ENCODE measurements at places on chromosomes 6 and 20. TPM values are rescaled to one million over a fixed set of nuclear protein-coding genes. Genes with fewer than 3 reads are reported as not detected.

DNA sequence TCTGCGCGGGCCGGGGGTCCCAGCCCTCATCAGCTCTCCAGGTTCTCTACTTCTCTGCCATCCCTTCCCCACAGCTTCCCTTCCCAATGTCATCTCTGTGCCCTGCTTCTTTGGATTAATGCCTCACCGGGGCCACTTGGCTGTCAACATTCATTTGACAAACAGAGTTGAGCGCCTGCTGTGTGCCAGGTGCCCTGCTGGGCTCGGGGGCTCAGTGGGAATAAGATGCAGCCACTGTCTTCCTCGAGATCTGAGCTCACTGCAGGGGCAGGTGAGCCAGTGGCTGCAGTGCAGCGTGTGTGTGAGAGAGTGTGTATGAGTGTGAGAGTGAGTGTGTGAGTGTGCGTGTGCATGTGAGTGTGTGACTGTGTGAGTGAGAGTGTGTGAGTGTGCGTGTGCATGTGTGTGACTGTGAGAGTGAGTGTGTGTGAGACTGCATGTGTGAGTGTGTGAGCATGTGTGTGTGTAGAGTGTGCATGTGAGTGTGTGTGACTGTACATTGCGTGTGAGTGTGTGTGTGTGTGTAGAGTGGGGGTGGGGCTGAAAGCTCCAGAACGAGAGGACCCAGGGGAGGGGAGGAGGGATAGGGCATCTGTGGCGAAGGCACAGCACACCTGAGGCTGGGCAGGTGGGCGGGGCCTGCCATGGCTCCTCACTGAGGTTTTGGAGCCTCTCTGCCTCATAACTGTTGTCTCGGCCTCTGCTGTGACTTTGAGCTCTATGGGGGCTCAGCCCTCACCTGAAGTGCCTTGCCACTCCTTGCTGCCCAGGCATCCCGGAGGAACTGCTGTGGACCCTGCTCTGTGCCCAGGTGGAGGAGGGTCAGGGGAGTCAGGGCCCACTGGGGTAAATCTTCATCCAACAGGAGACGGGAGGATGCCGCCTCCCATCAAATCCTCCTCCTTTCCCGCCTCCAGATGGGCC is 36.5 kb upstream of the PHACTR3 start:
- DNase-seq: no peak

Gene IRF4
- not detected for total RNA-seq

- DNase-seq: no peak
These were observed 205.2 kb downstream of the ERMARD start for GRCh38 chr6:169956580-169956979.

Gene SLC26A8
- total RNA-seq: not detected

DNA sequence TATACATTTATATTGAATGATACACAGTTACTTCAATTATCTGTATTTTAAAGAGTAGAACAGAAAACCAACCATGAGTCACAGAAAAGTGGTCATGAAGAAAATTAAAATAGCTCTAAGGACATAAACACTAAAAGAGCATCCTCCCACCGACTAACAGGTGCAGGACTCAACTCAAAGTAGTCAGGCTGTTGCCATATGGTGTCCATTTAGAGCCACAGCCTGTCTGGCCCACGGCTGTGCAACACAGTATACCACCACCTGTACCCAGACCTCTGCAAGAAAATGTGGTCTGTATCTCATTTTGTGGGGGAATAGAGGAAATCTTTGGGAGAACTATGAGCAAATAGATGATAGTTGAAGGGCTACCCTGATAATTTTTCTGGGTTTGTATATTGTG is 449.8 kb upstream of the RNF217 start:
- DNase-seq: no peak

Gene PKIG
- total RNA-seq: 51.8 TPM

GRCh38 chr6:52249078-52249477 is 4.8 kb upstream of the IL17F start:
- DNase-seq: no peak

GRCh38 chr6:168934660-168935627 is 318.7 kb downstream of the THBS2 start:
- DNase-seq: no peak

Gene CEP57L1
- 40.3 TPM for total RNA-seq

DNA sequence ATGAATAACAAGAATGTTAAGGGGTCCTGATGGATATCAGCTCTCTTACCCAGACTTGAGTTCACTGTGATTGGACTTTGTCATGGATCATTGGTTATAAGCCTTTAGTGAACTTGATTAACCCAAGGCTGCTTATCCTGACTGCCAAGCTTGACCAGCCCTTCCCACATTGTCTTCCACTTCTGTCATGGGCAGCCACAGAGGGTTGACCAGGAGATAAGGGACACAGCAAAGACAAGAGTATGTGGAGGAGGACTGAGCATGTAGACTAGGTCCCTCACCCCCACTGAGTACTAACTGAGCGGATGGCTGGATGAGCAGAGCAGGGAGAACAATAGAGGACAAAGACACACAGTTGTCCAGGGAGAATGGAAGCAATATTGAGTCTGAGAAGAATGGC is 52.5 kb downstream of the FAXC start:
- no peak for DNase-seq

- peak; percentile 72 for DNase-seq
These were observed 93.1 kb downstream of the CHD6 start for GRCh38 chr20:41524980-41525613.

DNA sequence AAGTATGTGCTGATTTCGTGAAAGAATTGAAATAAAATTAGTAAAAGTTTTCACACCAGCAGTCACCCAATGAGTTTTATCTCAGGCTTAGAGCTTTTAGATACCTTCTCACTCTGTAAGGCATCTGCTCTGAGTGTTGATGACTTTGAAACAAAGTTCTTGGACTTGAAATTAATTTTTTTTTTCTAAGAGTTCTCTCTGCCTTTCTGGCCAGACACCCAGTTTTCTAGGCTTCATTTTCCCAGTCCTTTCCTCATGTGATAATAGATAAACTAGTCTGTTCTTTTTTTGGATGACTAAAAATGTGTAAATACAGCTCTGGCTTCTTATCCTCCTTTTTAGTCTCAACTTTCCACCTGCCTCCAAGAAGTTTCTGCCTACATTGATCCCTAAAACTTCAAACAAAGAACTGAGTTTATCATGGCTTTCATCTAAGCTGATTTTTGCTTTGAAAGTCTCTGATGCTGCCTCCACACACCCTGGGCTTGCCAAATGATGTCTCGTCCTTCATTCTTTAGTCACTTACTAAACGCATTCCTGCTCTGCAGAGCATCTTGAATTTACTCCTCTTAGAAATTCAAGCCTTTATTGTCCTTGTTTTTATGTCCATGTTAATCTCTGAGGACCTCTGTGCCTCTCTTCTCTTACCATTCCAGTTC is 32.7 kb downstream of the SLX4IP start:
- DNase-seq: no peak

- no peak for DNase-seq
These were observed 70.4 kb upstream of the SMIM28 start for GRCh38 chr6:138307352-138307751.

DNA sequence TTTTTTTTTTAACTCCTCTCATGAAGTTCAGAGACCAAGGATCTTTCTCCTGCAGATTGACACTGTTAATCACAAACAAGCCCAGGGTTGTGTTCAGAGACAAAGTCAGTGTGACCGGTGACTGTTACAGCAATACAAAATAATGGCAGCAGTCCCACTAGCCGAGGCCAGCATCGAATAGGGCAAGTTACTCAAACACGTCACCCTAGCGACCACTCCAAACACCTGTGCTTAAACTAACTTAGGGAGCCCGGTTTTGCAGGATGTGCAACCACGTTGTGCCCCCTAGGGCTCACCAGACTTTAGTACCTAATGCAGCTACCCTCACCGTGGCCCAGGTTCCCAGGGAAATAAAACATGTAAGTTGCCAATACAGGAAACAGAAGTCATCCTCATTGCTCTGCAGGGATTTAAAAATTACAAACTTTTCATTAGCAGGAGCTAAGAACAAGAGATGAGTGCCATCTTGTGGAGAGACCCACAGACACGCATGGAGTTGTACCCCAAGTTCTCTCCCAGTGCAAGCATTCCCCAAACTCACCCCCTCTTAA is 38.1 kb downstream of the FAM50B start:
- peak; percentile 29 for DNase-seq

DNA sequence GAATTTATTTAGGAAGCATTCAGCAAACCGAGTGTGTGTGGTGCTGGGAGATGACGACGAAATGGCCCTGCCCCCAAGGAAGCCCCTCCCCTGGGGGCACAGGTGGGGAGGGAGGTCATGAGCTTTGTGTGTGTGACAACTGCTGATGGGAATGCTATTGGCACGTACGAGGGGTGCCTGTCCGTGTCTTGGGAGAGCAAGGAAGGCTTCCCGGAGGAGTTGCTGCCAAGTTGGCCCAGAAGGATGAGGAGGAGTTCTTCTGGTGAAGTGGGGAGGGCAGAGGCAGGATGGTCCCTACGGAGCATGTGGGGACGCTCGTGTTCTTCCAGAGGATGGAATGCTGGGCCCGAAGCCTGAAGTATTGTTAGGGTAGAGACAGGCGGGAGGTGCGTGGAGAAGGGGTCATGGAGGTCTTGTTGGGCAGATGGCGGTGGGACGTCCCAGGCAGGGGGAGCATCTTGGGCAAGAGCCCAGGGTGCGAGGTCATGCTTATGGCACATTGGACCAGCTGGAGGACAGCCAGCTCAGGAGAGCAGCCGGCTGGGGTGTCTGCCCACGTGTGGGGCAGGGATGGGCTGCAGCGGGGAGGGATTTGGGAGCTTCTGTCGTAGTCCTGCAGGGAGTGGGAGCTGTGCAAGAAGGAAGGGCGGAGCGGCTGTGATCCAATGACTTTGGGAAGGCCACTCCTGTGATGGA is 46.1 kb downstream of the SYNJ2 start:
- peak; percentile 91 for DNase-seq

GRCh38 chr6:143774347-143774746 is 68.8 kb upstream of the LTV1 start:
- no peak for DNase-seq

Gene ARMH2
- not detected for total RNA-seq

GRCh38 chr6:1815827-1816452 is 206.2 kb downstream of the FOXC1 start:
- no peak for DNase-seq

- no peak for DNase-seq
These were observed 59.2 kb upstream of the CEP85L start for GRCh38 chr6:118710616-118711015.

DNA sequence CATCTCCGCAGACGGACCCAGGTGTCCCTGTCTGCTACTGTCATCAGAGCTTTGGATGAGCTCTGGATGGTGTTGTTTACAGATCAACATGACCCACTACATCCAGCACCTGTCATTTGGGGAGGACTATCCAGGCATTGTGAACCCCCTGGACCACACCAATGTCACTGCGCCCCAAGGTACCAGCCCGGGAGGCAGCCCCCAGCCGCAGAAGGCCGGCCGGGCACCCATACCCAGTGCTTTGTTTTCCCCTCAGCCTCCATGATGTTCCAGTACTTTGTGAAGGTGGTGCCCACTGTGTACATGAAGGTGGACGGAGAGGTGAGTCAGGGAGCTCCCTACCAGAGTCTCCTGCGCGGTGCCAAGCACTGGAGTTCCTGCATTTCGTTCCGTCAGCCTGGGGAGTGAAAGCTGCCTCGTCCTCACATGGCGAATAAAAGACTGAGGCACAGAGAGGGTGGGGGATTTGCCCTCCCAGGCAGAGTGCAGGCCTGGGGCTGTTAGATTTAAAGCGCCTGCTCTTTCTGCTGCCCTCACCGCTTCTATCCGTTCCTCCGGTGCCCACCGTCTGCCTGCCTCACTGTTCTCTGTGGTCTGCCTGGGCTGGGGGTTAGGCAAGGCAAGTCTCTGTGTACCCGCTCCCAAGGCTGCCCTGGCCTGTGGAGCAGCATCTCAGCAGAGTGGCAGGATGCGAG is 14.2 kb downstream of the ERGIC3 start:
- no peak for DNase-seq

GRCh38 chr6:106247733-106248132 is 77.8 kb downstream of the ATG5 start:
- DNase-seq: no peak

Gene ZC2HC1B
- total RNA-seq: not detected

DNA sequence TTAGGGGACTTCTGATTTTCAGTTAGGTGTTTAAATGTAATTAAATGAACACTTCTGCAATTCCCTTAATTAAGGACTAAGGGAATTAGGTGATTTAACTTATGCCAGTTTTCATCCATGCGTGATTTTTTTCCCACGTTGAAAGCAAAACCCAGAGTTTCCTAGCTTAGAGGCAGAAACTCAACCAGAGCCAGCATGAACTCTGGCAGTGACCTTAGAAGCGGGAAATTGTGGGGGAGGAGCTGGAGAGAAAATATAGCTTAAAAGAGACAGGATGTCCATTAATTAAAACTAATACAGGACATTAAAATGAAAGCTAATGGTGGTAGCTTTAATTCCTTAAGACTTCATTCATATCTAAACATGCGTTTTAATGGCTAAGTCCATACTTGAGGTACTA is 41.6 kb downstream of the IYD start:
- no peak for DNase-seq

- no peak for DNase-seq
These were observed 80.1 kb upstream of the SMIM8 start for GRCh38 chr6:87242311-87242710.

Gene CALHM6
- 6.0 TPM for total RNA-seq

Measured in Daoy (cell line).